ENCODE measurements at places on chromosomes 7 and 10.
A peak's percentile ranks its signal among the peaks of the same experiment; 100 is the strongest.

DNA sequence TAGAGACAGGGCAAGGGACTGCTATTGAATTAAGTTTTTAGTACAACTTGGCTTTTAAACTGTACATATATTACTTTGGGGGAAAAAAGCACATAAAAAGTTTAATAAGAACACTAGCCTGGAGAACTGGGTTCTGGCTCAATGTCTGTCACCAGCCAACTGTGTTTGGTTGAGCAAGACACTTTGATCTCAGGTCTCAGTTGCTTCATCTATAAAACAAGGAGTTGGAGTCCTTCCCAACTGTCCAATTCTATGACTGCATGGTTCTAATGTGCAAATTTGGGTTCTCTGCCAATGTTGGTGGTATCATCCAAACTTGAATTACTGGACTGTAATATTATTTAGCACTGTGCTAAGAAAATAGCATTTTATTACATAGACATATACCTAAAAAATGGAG is 50.3 kb downstream of the ATXN7L1 start:
- DNase-seq = no peak

- no peak for DNase-seq
These were observed 32.7 kb downstream of the ABCB5 start for GRCh38 chr7:20647908-20648776.

DNA sequence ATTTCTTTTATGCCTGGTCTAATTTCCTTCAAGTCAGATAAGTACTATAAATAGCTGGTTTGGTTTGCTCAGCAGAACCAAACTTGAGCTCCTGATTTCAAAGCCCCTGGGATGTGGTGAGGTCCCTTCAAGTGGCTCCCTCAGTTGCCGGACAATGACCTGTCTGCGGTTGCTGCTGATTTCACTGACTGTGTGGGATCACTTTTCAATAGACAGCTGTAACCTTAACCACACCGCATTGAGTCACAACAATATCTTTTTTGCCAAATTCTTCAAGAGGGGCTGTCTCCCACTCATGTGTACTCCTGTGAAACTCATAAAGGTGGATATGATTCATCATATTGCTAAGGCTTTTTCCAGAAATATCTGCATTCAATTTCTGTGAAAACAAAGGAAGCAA is 23.1 kb upstream of the ITGA8 start:
- DNase-seq = no peak

DNA sequence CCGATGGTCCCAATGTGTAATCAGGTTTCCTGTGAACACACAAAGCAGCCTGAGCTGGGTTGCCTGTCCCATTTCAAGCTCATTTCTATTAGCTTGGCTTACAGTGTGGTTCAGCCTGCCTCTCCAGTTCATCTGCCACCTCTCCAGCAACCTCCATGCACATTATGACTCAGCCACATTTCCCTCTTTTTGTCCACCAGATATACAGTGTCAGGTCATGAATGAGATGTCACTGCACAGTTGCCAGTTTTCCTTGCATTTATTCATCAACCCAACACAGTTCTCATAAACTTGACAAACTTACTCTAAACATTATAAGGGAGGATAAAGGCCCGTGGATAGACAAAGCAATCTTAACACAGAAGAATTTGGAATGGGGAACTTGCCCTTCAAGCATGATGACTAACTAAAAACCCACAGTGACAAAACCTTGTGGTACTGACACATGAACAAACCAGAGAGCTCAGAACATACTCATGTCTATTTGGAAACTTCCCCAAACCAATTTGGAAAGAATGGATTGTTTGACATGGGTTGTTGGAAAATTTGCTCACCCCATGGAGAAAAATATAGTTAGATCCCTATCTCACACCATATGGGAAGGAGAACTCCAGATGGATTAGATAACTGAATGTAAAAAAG is 2.5 kb upstream of the CFAP58 start:
- no peak for DNase-seq

DNA sequence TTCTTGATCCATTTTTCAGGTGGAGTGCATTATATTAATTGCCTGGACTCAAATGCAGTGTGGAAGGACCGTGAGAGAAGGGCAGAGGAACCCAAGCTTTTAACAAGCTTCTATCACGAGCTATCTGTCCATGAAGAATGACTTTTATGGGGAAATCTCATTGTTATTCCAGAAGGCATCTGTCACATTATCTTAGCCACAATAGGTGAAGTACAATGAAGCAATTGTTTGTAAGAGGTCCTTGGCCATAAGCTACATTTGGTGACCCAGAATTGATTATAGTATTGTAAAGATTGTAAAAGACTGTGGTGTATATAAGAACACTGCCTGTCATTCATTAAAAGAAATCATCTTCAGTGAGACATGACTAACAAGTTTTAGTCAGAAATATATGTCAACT is 58.6 kb upstream of the RELN start:
- no peak for DNase-seq

- DNase-seq = no peak
These were observed 25.6 kb downstream of the IRF5 start for GRCh38 chr7:128963327-128963757.

DNA sequence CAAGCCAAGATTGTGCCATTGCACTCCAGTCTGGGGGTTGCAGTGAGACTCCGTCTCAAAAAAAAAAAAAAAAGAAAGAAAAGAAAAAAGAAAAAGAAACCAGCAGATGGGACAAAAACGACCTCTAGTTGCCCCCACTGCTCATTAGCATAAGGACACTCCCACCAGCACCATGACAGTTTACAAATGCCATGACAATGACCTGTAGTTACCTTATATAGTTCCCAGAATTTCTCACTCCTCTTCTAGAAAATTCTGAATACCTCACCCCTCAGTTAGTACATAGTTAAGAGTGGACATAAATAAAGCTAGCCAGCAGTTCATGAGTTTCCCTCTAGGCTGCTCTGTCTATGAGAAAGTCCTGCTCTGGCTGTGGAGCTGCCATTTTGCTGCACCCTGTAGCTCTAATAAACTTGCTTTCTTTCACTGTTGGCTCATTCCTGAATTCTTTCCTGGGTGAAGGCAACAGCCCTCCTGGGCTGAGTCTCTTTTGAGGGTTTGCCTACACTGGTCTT is 276.8 kb upstream of the AKR1E2 start:
- DNase-seq = no peak

DNA sequence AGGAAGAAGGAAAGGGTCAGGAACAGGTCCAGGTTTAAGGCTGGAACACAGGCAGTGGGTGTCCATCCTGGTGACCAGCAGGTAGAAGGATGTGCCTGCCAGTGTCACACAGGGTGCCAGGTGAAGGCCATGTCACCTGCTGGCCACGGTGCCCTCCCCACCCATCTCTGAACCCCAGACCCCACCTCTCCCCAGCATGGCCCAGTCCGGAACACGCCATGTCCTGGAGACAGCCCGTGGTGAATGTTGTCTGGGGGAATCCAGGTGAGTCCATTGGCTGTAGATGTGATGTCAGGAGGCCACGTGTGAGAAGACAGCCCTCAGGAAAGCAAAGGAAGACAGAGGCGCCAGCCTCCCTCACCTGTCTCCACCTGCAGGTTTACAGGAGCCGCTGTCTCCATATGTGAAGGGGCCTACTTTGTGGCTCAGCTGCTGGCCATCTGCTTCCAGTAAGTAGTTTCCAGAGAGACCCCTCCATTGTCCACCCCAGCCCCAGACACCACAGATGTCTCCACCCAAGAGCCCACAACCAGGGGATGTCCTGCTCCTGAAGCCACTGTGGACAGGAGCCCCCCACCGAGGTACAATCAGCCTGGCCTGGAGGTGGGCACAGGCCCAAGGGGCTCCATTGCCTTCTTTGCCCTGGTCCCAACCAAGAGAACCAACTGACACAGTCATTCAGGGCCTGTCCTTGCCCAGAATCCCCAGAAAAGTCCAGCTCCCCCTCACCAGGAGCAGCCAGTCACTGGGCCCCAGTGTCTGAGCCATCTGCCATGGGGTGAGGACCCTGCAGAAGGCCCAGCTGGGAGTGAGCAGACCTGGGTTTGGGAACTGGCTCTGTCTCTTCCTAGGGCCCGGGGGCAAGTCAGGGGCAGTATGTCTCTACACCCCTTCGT is 20.7 kb downstream of the TMEM72 start:
- DNase-seq = no peak

DNA sequence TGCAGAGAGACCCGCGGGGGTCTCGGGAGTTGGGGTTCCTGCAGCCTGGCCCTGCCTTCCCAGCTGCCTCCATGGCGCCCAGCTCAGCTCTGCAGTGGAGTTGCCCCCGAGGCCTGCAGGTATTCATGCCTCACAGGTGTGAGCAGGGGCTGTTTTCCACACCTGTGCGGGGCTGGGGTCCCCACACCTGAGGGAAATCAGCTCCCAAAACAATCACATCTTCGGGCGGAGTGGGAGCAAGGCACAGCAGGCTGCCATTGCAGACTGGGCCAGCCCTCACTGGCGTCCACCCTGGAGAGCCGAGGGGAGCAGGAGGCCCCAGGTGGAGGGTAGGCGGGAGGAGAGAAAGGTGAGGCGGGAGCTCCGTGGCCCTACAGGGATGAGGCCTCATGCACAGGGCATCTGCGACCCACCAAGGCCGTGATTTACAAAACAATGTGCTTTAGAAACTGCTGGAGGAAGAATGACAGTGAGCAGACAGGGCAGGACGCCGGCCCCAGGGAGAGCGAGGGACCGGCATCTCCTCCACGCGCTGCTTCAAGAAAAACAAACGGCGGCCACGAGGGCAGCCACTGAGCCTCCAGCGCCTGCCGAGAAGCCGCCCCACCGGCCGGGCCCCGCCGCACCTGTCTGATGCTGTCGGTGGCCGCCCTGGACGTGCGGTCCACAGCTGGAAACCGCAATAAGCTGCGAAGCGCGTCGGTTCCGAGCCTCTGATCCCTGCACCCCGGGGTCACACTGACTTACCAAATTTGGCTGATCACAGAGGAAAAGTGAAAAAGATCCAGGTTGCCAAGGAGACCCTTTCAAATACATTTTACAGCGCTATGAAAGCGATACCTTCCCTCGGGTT is 53.0 kb upstream of the PDGFA start:
- no peak for DNase-seq

- DNase-seq = no peak
These were observed 389.6 kb downstream of the GFRA1 start for GRCh38 chr10:115883372-115883771.

- DNase-seq = no peak
These were observed 125.2 kb downstream of the TACC2 start for GRCh38 chr10:122113945-122114747.

- no peak for DNase-seq
These were observed 504.1 kb downstream of the SDK1 start for GRCh38 chr7:3805151-3805550.

- peak; percentile 42 for DNase-seq
These were observed 183.3 kb downstream of the JAZF1 start for GRCh38 chr7:27997188-27997707.

- no peak for DNase-seq
These were observed 283.9 kb downstream of the SDHAF3 start for GRCh38 chr7:97401398-97401797.

GRCh38 chr10:104328896-104329710 is 9.2 kb downstream of the ITPRIP start:
- DNase-seq = no peak

- DNase-seq = no peak
These were observed 202.8 kb upstream of the DKK1 start for GRCh38 chr10:52111101-52111891.

DNA sequence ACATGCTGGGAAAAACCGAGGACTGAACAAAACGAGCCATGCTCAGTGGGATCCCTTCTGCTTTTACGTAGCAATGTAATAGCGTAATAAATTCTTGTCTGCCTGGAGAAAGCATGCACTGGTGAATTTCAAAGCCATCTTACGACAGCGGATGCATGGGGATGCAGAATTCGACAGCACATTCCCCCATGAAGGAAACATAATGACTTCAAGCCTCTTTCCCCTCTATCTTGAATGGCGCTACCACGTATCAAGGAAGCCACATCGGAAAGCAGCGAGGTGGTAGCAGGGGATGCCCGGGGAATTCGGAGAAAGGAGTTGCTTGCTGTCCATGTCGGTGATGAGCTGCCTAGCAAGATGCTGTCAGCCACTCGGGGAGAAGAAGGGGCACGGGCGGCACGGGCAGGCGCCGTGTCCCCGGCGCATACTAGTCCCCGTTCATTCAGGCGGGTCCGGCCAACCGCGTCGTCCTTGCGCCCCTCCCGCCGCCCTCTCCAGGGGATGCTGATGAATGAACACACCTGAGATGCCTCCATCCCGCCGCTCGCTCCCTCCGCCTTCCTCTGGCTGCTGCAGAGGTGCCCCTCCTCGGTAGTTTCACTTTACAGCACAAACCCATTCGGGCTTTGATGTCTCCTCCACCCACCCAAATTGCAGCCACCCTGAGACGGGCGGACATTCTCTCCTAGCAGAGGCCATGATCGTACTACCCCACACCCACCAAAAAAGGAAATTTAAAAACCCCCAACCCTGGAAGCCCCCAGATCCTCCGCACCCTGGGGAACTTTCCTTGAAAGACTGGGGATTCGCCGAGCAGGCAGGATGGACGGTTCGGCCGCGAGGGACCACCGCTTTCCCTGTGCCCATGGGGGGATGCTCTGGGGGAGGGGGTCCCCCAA is 644 bp downstream of the SORBS1 start:
- DNase-seq = no peak

DNA sequence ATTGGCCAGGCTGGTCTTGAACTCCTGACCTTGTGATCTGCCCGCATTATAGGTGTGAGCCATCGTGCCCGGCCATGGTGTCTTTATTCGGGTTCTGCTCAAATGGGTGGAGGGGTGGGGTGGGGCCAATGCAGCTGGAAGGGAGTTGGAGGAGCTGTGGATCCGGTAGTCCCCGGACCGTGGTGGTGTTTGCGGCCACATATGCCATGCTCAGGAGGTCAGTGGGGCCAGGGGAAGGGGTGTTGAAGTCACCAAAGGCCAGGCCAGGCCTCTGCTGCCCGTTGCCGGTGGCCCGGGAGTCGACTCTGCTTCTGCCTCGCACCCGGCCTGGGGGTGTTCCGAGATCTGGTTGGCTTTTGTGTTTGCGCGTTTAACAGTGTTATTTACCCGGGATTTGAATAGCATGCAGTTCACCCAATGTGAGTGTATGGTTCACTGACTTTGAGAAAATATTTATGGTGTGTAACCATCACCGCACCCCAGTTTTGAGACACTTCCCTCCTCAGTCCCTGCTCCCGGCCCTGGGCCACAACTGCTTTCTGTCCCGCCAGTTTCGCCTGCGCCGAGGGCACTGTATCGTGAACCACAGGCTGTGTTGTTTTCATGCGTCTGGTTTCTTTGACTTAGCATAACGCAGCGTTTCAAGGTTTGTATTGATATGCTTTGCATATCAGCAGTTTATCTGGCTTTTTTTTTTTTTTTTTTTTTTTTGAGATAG is 10.7 kb downstream of the INPP5A start:
- DNase-seq = no peak

DNA sequence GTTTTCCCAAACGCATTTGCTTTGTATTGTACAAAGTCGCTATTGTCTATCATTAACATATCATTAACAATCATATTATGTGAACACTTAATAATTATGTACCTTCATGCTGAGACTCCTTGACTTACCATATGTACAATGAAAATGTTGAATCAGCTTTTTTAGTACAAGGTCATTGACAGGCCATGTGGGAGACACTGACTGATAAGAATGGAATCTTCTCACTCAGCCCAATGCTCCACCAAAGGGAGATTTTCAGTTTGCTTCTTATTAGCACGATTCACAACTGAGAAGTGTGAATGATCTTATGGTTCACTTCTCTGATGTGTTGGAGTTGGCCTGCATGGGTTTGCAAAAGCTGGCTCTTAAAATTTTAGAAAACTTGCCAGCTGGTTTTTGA is 253.5 kb upstream of the TEX47 start:
- no peak for DNase-seq
